ENCODE measurements at places on chromosomes 2 and 18.
A peak's percentile ranks its signal among the peaks of the same experiment; 100 is the strongest.

DNA sequence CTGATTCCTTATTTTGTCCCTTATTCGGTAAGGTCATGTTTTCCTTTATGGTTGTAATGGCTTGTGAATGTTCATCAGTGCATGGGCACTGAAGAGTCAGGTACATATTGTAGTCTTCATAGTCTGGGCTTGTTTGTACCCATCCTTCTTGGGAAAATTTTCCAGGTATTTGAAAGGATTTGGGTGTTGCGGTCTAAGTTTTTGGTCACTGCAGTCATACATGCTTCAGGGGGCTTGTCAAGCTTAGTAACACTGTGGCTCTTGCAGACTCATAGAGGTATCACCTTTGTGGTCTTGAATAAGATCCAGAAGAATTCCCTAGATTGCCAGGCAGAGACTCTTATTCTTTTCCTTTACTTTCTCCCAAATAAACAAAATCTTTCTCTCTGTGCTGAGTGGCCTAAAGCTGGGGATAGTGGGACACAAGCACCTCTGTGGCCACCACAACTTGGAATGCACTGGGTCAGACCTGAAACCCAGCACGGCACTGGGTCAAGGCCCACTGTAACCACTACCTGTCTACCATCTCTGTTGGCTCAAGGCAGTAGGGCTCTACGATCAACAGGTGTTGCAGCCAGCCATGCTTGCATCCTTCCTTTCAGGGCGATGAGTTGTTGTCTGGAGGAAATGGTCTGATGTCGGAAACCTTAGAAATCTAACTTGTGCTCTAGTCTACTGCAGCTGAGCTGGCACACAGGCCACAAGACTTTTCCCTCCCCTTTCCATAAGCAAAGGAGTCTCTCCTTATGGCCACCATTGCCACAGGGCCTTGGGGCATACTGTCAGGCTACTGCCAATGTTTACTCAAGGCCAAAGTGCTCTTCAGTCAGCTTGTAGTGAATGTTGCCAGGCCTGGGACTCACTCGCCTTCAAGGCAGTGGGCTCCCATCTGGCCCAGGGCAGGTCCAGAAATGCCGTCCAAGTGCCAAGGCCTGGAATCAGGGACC lies 21.5 kb downstream of the IL1RN start:
- no peak for DNase-seq

DNA sequence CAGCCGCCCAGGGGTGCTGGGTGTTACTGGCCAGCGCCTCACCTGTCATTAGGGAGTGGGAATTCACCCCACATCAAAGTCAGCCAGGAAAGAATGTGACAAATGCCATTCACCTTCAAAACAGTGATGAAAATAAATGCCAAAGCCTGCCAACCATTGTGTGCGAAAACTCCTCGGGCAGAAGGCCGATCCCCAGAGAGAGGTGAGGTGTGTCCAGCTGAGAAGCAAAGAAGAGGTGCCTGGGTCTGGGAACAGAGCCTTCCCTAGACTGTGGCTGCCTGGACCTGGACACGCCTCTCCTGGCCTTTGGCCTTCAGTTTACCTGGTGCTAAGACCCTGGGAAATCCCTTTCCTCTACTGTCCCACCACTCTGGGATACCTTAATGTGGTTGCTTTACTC lies 142.7 kb downstream of the CYP26B1 start:
- no peak for DNase-seq

- DNase-seq: no peak
These were observed 91.0 kb downstream of the STPG4 start for GRCh38 chr2:47064106-47064505.

- no peak for DNase-seq
These were observed 52.7 kb downstream of the PHLPP1 start for GRCh38 chr18:62767836-62768557.

DNA sequence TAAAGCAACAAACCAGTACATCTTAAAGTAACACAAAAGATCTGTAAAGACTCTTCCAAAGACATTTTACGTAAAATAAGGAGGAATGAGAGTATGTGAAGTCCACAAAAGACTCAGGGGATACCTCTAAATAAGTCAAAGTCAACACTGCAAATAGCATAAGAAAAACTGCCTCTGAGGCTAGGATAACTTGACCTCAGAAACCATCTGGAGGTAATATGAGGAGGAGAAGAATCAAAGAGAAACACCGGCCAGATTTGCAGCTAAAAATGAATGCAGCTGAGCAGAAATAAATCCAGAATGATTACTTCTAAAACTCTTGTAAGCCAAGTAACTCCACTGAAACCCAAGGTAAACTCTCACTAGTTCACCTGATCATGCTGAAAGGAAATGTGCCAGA lies 52.2 kb upstream of the ERMN start:
- no peak for DNase-seq

- no peak for DNase-seq
These were observed 509.4 kb upstream of the SETBP1 start for GRCh38 chr18:44171301-44171700.

GRCh38 chr2:96839293-96839874 lies 4.4 kb downstream of the ANKRD23 start:
- peak; percentile 84 for DNase-seq

DNA sequence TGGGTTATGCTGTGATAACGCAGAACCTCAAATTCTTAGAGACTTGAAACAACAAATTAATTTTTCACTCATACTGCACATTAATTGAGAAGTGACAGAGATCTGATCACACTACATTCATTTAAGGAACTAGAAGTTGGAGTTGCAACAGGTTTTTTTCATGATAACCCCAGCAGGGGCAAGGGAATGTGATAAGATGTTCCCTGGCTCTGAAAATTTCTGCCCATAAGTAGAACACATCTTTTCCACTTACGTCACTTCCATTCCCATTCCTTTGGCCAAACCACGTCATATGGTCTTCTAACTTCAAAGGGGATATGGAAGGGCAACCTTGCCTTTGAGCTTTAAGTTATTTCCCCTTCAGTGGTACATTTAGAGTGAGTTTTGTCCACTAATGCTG lies 29.7 kb upstream of the PSME4 start:
- DNase-seq: no peak

GRCh38 chr2:12728221-12728777 lies 11.6 kb downstream of the TRIB2 start:
- peak; percentile 42 for DNase-seq

DNA sequence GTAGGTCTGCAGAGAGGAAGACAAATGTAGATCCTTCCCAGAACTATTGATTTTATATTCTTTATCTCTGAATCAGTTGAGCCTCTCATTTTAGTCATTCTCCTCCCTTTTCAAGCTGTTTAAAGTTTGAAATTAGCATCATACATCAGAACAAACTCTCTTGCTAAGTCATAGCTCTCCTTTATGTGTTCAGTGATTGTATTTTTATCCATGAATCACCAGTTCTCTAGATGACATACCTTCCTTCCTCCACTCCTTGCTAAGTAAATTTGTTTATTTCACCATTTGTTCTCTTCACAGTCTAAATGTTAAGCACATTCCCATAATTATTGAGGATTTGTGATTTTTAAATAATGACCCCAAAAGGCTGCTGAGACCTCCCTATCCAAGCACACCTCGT lies 63.5 kb upstream of the RAPGEF4 start:
- no peak for DNase-seq

- no peak for DNase-seq
These were observed at the start of gene LYPD6 for GRCh38 chr2:149330127-149331022. Gene LYPD6, plus strand, starts transcription at chr2:149330587. Its CDS starts 107,122 bp downstream, at chr2:149437709.

GRCh38 chr2:9398881-9399780 lies 24.2 kb downstream of the ITGB1BP1 start:
- DNase-seq: no peak

DNA sequence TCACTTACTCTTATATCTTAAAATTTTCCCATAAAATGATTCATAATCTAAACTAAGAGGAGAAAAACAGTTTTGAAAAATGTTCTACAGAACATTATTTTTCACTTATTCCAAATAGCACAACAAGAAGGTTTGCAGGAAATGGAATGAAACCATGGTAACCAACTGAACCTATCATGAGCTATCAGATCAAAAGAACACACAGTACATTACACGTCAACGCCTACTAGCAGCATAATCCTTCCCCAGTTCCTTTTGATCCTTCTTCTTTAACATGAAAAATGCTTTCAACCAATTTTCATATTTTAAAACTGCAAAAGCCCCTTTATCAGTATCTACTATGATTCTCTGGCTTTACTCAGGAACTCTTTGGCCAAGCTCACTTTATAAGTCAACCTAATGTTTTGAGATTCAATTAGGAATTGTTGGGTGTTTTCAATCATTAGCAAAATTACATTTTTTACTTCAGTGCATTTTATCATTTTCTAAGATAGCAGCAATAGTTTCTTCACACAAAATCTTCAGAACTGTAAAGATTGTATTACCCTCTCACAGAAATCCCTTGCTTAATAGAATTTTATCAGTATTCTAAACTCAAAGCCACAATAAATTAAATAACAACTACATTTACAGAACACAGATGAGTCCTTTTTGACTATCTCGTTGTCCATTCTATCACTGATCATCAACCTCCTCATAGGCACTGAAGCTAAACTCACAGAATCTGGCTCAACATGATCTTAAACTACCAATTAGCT lies 102.5 kb downstream of the CHN1 start:
- DNase-seq: no peak

DNA sequence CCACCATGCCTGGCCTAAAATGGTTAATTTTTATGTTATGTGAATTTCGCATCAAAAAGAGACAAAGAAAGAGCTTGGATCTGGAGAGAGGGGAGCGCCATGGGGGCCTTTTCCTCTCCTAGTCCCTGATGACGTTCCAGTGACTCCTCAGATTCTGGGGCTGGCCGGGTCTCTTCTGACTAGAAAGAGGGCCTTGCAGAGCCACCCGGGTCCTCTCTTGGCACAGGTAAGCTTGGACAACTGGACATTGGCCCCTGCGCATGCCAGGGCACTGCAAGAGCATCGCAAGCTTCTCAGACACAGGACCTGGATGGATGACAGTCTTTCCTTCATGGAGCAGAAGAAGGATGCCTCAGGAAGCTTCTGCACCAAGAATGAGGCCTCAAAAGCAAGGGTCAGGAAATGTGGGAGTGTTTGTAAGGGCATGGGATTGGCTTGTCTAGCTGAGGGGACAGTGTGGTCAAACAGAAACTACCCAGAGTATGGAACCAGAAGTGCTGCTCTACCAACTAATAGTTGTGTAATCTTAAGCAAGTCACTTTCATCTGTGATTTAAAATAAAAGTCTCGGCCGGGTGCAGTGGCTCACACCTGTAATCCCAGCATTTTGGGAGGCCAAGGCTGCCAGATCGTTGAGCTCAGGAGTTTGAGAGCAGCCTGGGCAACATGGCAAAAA lies 35.2 kb downstream of the FOSL2 start:
- no peak for DNase-seq

DNA sequence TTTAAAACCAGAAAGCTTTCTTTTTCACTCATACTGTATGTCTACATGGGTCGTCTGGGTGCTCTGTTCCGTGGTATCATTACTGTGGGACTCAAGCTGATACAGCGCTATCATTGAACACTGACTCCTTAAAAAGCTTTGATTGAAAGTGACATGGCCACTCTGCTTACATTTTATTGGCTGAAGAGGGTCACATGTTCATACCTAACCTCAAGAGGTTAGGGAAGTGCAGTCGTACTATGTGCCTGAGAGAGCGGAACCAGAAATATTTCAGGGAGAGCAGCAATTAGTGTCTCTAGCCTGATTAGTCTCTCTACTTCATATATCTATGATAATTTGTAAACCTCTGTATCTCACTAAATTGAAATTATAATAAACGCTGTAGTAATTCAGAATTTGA lies 43.5 kb downstream of the PSMD14 start:
- DNase-seq: no peak

DNA sequence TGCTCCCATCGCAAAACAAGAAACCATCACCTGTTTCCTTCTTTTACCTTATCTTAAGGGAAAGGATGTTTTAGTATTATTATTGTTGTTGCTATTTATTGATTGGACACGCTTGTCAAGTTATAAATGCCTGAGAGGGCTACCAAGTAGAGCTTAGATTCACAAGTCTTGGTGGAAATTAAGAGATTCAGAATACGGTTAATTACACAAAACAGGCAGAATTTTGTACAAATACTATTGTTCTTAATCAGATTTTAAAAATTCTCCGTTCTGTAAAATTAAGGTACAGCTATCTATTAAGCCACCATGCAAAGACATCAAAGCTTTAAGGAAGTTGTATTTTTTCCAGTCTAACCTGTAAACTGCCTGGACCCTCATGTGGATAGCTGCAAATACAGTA lies 1.1 kb upstream of the ZNF521 start:
- DNase-seq: no peak

GRCh38 chr2:205633994-205634393 lies 48.3 kb upstream of the NRP2 start:
- DNase-seq: no peak

- no peak for DNase-seq
These were observed 27.6 kb downstream of the PAX8 start for GRCh38 chr2:113251118-113251517.

- DNase-seq: no peak
These were observed 178.8 kb downstream of the TMEM163 start for GRCh38 chr2:134539981-134540380.

DNA sequence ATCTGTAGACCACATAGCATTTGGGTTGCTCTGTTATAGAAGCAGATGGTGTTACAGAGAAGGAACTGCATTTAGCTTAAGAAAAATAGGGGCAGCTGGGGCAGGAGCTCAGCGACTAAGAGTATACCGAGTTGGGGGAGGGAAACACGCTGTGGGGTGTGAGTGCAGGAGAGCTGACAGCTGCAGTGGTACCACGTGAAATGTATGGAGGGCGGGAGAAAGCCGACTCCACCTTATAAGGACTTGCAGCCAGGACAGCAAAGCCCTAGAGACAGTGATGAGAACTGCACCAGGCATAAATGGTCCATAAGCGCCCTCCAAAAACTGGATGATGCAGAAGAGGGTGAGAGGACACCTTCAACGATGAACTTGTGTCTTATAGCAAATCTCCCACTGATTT lies 237.6 kb downstream of the PRKCE start:
- DNase-seq: peak; percentile 12

DNA sequence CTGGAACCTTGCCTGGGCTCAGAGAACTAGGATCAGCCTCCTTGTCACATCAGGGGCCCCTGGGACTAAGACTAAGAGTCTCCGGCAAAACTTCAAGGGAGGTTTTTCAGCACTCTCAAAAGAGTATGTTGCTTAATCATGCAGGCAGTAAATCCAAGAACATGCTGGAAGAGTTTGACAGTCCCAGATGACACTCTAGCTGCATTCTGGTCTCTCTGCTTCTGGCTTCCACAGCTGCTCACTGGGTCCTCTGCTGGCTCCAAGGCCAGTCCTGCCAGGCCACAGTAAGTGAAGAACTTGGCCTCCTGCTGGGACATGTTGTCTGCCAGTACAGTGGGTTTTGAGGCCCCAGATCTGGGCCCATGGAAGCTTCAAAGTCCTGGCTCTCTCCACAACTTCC lies 45.2 kb upstream of the IL1RL1 start:
- DNase-seq: no peak

- DNase-seq: no peak
These were observed 2.8 kb downstream of the CIDEA start for GRCh38 chr18:12256951-12257350.

GRCh38 chr2:165630236-165630635 lies 160.7 kb downstream of the CSRNP3 start:
- DNase-seq: no peak

DNA sequence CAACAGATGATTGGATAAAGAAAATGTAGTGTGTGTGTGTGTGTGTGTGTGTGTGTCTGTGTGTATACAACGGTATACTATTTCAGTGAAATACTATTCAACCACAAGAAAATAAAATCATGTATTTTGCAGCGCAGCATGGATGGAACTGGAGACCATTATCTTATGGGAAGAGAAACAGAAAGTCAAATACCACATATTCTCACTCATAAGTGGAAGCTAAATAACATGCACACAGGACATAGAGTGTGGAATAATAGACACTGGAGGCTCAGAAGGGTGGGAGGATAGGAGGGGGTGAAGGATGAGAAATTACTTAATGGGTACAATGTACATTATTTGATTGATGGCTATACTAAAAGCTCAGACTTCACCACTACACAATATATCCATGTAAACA lies 609.1 kb upstream of the SLC39A10 start:
- no peak for DNase-seq

Measured in activated CD4-positive, alpha-beta T cell treated with anti-CD3 and anti-CD28 coated beads, Interleukin-2, amount 50 U/mL, for 48 hours (primary cell).